Hematopoietic multipotent progenitor cell (in vitro differentiated cells): ENCODE measurements at places on chromosomes 16 and 17.

- DNase-seq: no peak
Measured at GRCh38 chr17:56739776-56740175, 93.9 kb downstream of the C17orf67 start.

DNA sequence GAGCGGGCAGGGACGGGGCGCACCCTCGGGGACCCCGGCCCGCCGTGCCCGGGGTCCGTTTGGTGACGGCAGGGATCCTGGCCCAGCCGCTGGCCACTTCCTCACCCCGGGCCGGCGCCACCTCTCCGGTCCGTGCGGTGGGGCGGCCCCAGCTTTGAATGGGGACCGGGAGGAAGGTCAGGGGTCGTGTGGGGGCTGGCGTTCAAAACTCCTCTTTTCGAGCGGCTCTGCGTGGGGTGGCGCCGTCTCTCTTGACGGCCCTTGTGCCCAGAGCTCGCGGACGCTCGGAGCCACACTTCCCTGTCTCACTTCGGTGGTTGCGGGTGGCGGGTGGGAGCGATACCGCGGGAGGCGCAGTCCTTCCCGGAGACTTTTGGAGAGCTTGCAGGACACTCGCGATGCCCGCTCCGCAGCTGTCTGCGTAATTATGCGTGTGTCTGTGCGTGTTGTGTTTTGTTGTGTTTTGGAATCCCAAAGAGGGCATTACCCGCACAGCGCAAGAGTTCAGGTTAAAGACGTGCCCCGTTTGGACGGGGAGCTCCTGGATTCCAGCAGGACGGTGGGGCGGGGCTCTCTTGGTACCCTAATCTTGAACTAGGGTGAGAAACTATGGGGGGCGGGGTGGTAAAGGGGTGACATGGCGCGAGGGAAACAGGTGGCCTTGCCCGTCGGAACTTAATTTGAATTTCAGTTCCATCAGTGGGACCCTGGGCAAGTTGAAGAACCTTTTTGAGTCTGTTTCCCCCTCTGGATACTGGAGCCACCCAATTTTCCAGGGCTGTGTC, 637 bp downstream of the PLCG2 start:
- DNase-seq: no peak

DNA sequence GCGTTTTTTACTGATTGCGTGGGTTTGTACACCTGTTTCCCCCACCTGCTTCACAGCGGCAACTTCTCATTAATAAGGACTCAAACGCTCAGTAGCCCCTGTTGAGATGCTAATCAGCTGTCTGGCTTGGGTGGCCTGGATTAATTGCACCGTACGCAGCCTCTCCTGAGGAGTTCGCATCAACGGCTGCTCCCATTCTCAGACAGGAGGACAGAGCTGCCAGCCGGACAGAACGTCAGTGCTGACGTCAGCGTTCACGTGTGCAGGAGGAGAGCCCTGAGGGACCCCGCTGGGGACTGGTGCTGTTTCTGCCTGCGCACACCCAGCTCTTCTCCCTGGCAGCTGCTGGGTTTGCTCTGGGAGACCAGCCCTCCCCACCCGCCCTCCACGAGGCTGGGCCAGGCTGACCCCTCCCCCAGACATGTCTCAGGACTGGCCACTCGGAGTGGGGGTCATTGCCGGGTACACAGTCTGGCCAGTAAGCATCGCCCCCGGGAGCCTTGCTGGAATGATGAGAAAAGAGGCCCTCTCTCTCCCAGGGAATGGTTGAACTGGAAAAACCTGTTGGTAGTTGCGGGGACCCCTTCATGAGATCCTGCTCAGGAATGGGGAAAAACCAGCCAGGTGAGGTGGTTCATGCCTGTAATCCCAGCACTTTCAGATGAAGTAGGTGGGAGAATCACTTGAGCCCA, 5.7 kb upstream of the BANP start:
- no peak for DNase-seq

GRCh38 chr16:72455743-72456659, 284.0 kb upstream of the PMFBP1 start:
- no peak for DNase-seq

- DNase-seq: no peak
Measured at GRCh38 chr17:10352893-10353292, 19.9 kb downstream of the MYH13 start.

DNA sequence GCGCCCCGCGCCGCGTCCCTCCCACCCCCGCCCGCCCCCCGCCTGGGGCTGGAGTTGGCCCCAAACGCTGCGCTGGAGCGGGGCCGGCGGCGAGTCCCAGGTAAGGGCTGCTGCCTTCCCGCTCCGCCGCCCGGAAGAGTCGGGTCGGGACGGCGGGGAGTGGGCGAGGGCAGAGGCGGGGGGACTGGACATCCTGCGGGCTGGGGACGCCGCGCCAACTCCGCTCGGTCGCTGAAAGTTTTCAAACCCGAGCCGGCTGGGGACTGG, 469 bp downstream of the GPRC5C start:
- DNase-seq: no peak

- DNase-seq: no peak
Measured at GRCh38 chr16:12758670-12759558, 44.8 kb downstream of the CPPED1 start.

DNA sequence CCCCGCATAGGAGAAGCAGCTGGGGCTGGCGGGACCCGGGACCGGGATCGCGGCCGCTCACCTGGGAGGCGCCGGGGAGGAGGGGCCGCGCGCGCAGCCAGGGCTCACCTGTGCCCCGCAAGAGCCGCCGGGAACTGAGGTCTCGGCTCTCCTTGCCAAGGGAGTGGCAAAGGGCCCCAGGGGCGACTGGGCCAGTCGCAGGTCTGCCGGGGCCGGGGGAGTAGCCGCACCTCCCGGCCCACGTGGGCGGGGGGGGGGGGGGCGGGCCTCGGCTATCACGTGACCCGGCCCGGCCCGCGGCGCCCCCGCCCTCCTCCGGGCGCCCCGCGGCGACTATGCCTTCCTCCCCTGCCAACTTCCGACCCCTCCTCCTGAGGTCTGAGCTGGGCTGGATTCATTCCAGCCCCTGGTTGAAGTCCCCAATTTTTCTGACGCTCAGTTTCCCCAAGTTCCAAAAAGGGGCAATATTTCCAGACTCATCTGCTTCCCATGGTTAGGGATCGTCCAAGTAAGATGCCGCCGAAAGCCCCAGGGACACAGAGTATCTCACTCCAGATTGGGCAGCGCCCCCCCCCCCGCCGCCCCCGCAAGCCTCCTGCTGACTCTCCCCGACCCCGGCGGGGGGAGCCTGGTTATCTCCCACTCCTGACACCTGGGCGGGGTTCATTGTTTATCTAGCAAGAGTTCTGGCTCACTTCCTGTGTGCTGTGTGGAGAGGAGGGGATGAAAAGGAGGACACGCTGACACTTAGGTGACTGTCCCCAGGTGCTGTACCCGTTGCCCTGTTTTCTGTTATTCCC, at the start of gene TMC6:
Gene TMC6, minus strand, starts transcription at position 205 of the 800 bp plus-strand sequence. CDS start 1,923 bp downstream, outside the sequence.
- DNase-seq: peak; percentile 82

GRCh38 chr16:11402745-11403533, 57.7 kb downstream of the RMI2 start:
- DNase-seq: no peak

DNA sequence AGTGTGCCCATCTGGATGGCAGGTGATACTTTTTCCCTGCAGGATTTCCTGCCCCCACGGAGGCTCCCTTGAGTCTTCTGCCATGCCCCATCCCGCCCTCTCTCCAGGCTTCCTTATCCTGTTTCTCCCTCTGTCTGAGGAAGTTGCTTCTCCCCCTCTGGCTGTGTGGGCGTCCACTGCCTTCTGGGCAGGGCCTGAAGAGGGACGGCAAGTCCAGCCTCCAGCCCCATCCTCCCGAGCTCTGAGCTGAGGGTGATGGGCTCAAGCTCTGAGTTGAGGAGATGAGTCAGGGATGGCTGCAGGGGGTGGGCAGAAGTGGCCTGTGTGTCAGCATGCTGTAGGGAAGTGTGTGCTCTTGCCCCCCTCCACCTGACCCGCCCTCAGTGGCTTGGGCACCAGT, 14.2 kb upstream of the RAP1GAP2 start:
- no peak for DNase-seq

- DNase-seq: no peak
Measured at GRCh38 chr17:80922580-80923160, 69.0 kb upstream of the CHMP6 start.

- no peak for DNase-seq
Measured at GRCh38 chr17:82014432-82014831, 8.2 kb downstream of the CENPX start.

DNA sequence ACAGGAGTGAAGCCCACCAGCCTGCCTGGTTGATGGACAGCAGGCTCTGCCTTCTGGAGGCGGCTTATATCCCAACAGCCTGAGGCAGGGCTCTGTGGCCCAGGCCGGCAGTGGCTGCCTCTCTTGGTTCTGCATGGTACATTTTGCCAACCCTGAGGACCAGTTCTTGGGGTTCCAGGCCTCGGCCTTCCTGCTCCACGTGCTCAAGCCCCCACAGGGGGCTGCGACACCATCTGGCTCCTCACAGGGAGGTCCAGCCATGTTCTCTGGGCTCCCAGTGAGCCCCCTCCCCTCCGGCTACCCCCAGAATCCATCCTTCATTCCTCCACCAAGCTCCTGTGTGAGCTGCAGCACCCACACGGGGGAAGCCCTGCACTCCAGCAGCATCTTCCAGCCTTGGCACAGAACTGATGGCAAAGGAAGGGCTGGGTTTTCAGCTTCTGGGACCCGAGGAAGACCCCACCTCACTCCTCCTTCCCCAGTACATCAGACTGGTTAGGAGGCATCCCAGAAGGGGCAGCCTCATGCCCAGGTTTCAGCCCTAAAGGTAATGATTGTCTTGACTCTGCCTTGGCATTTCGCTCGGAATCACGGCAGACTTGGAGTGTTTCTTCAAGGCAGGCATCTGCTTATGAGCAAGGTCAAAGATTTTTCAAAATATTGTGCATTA, 231.2 kb downstream of the CPPED1 start:
- no peak for DNase-seq

DNA sequence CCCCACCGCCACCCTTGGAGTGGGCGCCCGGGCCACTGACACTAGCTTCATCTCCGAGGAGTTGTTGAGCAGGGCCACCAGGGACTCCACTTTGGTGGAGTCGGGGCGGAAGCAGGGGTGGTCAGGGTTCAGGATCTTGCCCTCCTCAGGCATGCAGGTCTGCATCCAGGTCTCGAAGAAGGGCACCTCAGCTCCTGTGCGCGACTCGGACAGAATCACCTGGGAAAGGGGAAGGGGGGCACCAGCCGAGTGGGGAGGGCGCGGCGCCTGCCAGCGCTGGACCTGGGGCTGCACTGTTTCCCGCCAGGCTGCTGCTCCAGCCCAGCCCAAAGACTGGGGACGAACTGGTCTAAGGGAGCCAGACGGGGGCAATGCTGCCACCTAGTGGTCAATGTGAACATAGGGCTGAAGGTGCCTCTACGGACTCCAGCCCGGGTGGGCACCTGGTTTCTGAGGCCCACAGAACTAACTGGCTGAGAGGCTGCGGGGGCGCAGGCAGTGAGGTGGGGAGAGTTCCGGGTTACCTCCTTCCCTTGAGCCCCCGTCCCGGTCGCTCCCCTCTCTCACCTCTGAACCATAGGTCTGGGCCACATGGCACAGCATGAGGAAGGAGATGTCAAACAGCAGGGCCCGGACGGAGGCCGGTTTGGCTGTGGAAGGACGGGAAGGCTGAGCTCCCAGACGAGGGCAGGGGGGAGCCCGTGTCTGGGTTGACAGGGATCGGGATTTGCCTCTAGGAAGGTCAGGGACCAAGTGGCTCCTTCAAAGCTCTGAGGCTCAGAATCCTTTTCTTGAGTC, 11.8 kb downstream of the CSF3 start:
- peak; percentile 85 for DNase-seq

DNA sequence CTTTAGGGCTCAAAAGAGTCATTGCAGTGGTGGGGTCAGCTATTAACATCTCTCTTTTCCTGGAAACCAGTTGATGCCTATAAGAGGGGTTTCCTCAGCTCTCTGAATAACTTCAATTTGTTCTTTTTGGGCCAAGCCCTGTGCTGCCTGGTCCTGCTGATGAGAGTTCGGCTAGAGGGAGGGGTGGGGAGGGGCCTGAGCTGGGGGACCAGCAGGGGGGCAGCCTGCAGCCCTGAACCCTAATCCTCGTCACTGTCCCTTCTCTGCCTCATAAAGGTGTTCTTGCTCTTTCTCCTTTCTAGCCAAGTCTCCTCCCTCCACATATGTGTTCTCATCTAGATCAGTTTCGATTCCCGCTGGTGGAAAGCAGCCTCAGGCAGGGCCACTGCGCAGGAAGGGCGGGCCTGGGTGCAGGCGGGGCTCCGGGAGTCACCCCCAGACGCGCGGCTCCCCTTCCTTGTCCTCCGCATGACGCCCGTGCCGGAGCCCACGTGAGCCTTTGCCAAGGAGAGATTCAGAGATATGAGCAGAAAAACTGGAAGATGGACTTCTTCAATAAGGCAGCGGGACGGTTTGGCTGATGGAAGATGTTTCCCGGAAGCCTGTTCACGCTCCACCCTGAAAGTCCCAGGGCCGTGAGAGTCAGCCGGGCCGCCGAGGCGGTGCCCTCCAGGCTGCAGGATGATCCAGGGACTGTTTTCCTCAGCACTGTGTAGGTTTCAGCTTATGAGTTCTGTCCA, 15.0 kb upstream of the RHOT1 start:
- peak; percentile 47 for DNase-seq

- DNase-seq: no peak
Measured at GRCh38 chr16:54935266-54935968, 4.8 kb downstream of the IRX5 start.

GRCh38 chr17:83180996-83181481, 101.6 kb downstream of the METRNL start:
- DNase-seq: no peak

DNA sequence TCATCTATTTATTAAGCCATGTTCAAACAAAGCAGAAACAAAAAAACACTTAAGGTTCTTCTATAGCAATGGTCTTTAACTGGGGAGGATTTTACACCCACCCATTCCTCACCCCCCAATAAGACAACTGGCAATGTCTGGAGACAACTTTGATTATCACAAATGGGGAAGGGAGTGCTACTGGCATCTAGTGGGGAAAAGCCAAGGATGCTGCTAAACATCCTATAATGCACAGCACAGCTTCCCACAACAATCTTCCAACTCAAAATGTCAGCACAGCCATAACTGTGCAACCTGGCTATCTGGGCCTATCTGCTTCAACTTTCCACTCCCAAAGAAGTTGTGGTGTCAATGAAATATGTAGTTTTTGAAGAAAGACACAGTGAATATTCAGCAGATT, 1044.4 kb downstream of the CDH8 start:
- DNase-seq: no peak

GRCh38 chr16:9053006-9053601, 38.3 kb upstream of the HAPSTR1 start:
- peak; percentile 29 for DNase-seq

DNA sequence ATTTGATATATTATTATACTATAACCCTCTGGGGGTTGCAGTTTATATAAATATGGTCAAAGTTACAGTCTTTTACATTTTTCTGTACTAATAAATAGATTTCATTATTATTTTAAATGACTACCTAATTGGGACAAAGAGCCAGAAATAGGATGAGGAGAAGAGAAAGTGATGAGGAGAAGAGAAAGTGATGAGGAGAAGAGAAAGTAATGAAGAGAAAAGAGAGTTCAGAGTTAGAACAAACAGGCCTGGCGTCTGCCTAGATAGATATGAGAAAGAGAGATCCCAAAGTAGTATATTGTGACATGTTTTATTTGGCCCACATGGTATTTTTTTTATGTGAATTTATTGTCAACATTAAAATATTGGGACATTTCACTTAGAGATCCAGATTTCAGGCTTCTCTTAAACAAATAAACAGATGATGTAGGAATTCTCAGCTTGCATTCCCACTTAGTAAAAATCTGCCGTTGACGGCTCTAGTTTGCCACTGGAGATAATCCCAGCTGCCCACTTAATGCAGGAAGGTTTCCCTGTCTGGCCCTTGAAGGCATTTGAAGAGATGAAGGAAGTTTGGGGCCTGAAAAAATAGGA, 210.7 kb downstream of the STX8 start:
- no peak for DNase-seq

- no peak for DNase-seq
Measured at GRCh38 chr16:56106527-56106926, 84.8 kb upstream of the GNAO1 start.

- no peak for DNase-seq
Measured at GRCh38 chr17:27217631-27218030, 76.3 kb upstream of the WSB1 start.
